ENCODE measurements at places on chromosomes 5 and 9.

- DNase-seq: no peak
Measured at GRCh38 chr9:36504156-36504555, 68.5 kb upstream of the MELK start.

DNA sequence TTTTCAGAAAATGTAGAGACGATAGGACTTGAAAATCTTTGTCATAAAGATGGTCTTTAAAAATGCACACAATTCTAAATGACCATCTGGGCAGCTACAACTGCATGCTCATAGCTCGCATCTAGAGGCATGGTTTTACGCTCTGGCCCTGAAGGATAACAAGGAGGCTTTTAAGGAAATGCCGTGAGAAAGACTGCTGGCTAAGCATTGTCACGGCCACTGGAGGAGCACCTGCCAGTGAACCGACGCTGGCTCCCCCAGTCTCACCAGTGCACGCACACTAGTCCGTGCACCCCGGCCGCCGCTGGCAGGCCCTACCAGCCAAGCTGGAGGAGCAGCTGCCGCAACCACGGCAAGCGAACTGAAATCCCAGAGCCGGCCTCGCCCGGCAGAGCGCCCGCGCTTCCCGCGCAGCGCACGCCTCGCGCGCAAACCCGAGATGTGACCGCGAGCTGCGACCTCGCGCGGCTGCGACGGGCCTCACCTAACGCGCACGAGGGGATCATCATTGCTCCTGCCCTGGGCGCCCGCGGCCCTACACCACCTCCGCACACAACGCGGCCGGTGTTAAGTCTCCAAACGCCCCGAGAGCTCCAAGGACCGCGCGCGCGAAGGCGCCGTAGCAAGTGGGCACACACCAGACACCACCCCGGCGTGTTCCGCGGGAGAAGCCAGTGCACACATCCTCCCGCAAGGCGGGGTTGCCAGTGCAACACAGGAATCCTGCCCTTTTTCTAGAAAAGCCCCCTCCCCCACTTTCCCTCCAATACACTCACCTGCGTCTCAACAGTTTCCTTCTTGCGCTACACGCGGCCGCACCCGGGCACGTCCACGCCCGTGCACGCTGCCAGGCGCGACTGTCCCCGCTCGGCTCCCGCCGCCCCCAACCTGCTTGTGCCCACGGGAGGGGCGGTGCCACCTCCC lies 5.3 kb downstream of the ELAVL2 start:
- DNase-seq: no peak

DNA sequence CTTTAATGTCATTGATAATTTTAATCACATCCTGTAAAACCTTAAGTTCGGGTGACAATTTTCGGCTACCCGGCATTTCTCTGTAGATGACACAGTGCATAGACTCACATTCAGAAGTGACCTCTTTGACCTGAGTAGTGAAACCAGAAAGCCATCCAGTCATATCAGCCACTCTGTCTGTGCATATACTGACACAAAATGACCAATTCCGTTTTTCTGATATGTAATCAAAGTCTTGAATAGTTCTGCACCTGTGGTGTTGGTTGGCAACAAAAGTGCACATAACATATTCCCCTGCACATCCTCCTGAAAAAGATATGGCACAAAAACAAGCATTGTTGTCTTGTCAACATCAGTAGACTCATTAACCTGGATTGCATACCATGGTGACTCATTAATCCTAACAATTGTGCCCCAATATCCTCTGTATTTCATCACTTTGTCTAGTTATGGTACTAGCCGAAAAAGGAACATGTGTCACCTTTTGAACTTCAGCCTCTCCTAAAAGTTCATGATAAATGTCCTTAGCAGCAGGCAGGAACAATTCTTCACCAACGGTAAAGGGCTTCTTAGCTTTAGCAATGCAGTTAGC lies 4.6 kb upstream of the HNRNPA0 start:
- no peak for DNase-seq

GRCh38 chr9:22416692-22417060 lies 29.9 kb upstream of the DMRTA1 start:
- peak; percentile 75 for DNase-seq

DNA sequence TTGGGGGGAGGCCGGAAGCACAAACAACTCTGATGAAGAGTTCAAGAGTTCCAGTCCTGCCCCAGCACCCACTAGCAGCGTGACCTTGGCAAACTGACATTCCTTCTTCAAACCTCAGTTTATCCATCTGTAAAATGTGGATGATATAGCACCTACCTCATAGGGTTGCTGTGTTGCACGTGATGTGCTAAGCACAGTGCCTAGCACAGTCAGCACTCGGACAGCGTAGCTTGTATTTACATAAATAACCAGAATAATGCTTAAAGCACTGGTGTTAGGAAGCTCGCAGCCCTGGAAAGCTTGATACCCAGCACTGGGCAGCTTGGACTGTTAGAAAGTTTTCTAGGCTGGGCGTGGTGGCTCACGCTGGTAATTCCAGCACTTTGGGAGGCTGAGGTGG lies 5.1 kb downstream of the PKN3 start:
- no peak for DNase-seq
